ENCODE measurements at places on chromosomes 2 and 18. TPM values are rescaled to one million over a fixed set of nuclear protein-coding genes. Genes with fewer than 3 reads are reported as not detected.

The DAW1 gene
- 0.16 TPM for total RNA-seq

The EPB41L3 gene
- not detected for total RNA-seq

The SIX3 gene
- not detected for total RNA-seq

DNA sequence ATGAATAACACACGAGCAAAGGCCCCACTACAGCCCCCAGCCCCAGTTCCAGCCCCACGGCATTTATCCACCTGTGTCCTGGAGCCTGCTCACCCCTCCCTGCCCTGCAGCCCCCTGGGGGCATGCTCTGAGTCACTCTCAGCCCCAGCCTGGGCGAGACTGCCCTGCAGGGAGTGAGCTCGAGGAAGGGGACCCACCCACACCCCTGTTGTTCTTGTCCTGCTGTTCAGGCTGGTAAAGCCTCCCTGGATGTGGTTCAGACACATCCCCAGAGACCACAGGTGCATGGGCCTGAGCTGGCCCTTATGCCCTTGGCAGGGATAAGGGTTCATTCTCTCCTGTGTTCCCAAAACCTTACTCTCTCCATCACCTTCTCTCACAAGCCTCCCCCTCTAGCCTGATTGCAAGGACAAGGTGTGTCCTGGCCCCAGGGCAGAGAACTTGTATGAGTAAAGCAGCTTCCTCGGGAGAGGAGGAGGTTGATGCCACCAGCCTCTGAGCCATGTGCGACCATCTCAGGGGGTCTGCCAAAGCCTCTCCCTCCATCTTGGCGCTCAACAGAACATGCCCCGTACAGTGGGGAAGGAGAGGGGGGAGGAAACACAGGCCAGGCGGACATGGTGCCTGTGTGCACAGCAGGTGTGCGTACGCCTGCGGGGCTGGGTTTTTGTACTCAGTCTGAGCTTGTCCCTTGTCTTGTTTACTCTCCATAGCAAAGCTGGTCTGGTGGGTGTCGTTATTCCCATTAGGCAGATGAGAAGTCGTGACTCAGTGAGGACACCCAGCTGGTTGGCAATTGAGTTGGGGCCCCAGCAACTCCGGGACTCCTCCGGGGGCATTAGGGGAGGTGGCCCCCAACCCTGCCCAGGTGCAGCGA, 64.4 kb downstream of the CIB4 start:
- no peaks in the 10 kb centered on the region for H3K36me3 ChIP-seq
- H3K4me3 ChIP-seq: no peak overlapping the region
- no peak for DNase-seq
- no peaks in the 10 kb centered on the region for H3K4me1 ChIP-seq
- no peak overlapping the region for H3K27ac ChIP-seq
- H3K27me3 ChIP-seq: peaks cover 22% of the 10 kb centered on the region

GRCh38 chr2:168503901-168504300, 47.8 kb downstream of the CERS6 start:
- no peaks in the 10 kb centered on the region for H3K36me3 ChIP-seq
- H3K4me3 ChIP-seq: no peak overlapping the region
- H3K27me3 ChIP-seq: no peaks in the 10 kb centered on the region
- no peak for DNase-seq

The HDAC4 gene
- total RNA-seq: 16.8 TPM

- no peak for DNase-seq
- peaks cover 23% of the 10 kb centered on the region for H3K4me1 ChIP-seq
- no peak overlapping the region for H3K27ac ChIP-seq
- no peaks in the 10 kb centered on the region for H3K36me3 ChIP-seq
- H3K27me3 ChIP-seq: no peaks in the 10 kb centered on the region
These were observed 6.4 kb upstream of the NPAS2 start for GRCh38 chr2:100813527-100813926.

GRCh38 chr18:78213361-78213994, 766.1 kb upstream of the SALL3 start:
- H3K36me3 ChIP-seq: no peaks in the 10 kb centered on the region
- DNase-seq: no peak
- no peak overlapping the region for H3K4me3 ChIP-seq
- no peak overlapping the region for H3K27ac ChIP-seq

DNA sequence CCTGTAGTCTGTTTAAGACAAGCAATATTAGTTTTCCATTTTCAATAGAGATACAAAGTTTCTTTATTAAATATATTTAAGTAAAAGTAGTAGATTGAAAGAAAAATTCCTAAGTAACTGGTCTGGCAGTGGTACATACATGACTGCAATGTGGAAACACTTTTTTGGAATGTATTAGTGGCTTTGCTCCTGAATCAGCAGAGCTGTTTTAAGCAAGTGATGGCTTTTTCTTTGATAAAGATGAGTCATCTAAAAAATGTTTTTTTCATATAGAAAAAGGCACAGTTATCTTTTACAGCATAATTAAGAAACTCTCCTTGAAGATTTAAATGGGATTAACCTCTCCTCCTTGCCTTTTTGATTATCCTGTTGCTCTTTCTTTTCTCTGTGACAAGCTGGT, 34.9 kb downstream of the KDM3A start:
- no peak overlapping the region for H3K27ac ChIP-seq
- H3K27me3 ChIP-seq: no peaks in the 10 kb centered on the region
- H3K4me3 ChIP-seq: no peak overlapping the region

DNA sequence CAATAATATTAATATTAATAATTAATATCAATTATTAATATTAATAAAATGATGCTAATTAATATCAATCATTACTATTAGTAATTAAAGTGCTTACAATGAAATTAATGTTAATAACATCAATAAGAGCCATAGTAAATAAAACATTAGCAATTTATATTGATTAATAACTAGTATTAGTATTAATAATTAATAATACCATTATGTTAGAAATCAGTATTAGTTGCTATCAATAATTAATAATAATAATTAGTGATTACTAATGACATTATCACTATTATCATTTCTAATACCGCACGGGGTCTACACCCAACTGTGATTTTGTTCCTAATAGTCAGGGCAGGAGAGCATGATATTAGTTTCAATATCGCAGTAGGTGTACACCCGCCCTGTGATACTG, 22.8 kb upstream of the AQP4 start:
- H3K27ac ChIP-seq: no peak overlapping the region
- no peak for DNase-seq
- no peaks in the 10 kb centered on the region for H3K27me3 ChIP-seq
- no peaks in the 10 kb centered on the region for H3K4me1 ChIP-seq

DNA sequence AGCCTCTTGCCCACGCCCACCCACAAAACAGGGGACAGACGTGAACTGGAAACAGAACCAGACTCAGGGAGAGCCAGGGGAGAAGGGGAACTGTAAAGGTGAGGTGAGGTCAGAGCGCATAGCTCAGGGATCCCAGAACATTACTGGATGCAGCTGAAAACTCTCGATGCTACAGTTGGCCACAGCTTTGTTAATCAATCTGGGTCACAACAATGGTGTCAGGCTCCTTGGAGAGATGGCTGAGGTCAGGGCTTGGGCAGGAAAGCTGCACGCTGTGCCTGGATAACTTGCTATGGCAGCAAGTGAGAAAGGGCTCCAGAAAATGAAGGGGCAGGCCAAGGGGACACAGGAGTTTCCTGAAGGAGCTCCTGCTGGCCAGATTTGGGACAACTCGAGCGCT, 263.3 kb downstream of the TFCP2L1 start:
- H3K27ac ChIP-seq: no peak overlapping the region
- H3K36me3 ChIP-seq: no peaks in the 10 kb centered on the region
- no peaks in the 10 kb centered on the region for H3K4me1 ChIP-seq
- no peak for DNase-seq
- H3K4me3 ChIP-seq: no peak overlapping the region

GRCh38 chr2:41963661-41964525, 83.9 kb upstream of the PKDCC start:
- H3K4me3 ChIP-seq: no peak overlapping the region
- peaks cover 41% of the 10 kb centered on the region for H3K4me1 ChIP-seq
- no peaks in the 10 kb centered on the region for H3K36me3 ChIP-seq

GRCh38 chr18:63819786-63820185, 44.6 kb downstream of the SERPINB7 start:
- DNase-seq: no peak
- H3K27ac ChIP-seq: no peak overlapping the region
- H3K27me3 ChIP-seq: no peaks in the 10 kb centered on the region
- H3K4me1 ChIP-seq: peaks cover 5% of the 10 kb centered on the region
- H3K36me3 ChIP-seq: no peaks in the 10 kb centered on the region

The DNAH6 gene
- total RNA-seq: 1.1 TPM

DNA sequence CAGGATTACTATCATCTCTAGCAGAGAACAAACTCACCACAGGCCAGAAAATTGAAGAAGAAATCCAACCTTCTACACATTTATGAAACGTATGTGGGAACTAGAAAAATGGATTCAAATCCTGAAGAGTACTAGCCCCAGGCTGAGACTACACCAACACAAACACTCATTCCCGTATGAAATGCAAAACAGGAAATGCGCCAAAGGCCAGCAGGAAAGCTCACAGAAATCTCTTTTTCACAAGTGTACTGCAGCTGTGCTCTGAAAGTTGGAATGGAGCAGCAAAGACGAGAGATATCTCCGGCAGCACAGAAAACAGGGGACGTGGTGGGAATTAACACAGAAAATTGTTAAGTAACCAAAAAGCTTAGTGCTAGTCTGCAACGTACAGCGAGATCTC, 913.5 kb downstream of the TDRD15 start:
- no peaks in the 10 kb centered on the region for H3K4me1 ChIP-seq
- H3K36me3 ChIP-seq: no peaks in the 10 kb centered on the region
- no peaks in the 10 kb centered on the region for H3K27me3 ChIP-seq
- H3K4me3 ChIP-seq: no peak overlapping the region
- no peak overlapping the region for H3K27ac ChIP-seq
- no peak for DNase-seq

- H3K4me3 ChIP-seq: no peak overlapping the region
- H3K27ac ChIP-seq: no peak overlapping the region
- H3K27me3 ChIP-seq: no peaks in the 10 kb centered on the region
- H3K36me3 ChIP-seq: no peaks in the 10 kb centered on the region
- H3K4me1 ChIP-seq: no peaks in the 10 kb centered on the region
These were observed 76.0 kb downstream of the RNF144A start for GRCh38 chr2:6993229-6993640.

The SCG2 gene
- total RNA-seq: 5.0 TPM

- no peak overlapping the region for H3K27ac ChIP-seq
- no peaks in the 10 kb centered on the region for H3K27me3 ChIP-seq
- H3K4me3 ChIP-seq: no peak overlapping the region
- peaks cover 35% of the 10 kb centered on the region for H3K4me1 ChIP-seq
- H3K36me3 ChIP-seq: no peaks in the 10 kb centered on the region
These were observed 82.8 kb downstream of the AFF3 start for GRCh38 chr2:100059638-100060037.

The NMUR1 gene
- 1.0 TPM for total RNA-seq

DNA sequence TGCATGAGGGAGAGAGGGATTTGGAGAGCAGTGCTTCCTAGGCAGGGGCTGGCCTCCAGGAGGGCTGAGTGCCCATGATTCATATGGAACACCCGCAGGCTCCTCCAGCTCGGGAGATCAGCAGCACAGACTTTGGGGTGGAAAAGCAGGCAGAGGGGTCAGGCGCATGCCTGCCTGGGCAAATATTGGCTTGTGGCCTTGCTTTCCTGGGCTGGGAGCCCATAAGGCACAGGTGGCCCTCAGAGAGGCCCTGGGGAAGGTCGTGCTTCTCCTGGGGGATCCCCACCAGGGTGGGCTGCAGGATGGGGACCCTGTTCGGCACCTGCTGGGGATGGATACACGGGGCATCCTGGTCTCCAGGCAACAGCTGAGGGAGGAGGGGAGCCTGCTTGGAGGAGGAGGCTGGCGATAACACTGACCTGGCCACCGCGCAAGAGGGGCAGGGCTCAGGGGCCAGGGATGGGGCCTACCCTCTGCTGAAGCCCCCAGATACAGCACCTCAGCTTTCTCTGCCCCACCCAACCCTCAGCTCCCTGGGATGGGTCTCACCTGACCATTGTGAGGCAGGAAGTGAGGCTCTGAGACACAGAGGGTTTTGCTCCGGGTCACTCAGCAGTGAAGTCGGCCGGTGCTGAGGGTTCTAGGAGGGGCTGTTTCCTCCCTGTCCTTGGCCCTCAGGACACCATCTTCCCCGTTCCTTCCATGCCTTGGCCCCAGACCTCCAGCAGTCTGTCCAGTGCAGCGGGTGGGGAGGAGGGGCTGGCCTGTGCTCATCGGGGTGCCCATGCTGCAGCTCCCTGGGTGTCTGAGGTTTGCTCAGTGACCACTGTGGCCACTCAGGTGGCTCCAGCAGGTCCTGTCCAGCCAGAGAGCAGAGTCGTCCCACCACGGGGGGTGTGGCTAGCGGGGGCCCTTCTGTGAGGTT, 12.0 kb downstream of the AQP12A start:
- H3K4me3 ChIP-seq: no peak overlapping the region
- no peak for DNase-seq
- H3K36me3 ChIP-seq: no peaks in the 10 kb centered on the region
- H3K27me3 ChIP-seq: peaks cover 59% of the 10 kb centered on the region
- no peaks in the 10 kb centered on the region for H3K4me1 ChIP-seq

DNA sequence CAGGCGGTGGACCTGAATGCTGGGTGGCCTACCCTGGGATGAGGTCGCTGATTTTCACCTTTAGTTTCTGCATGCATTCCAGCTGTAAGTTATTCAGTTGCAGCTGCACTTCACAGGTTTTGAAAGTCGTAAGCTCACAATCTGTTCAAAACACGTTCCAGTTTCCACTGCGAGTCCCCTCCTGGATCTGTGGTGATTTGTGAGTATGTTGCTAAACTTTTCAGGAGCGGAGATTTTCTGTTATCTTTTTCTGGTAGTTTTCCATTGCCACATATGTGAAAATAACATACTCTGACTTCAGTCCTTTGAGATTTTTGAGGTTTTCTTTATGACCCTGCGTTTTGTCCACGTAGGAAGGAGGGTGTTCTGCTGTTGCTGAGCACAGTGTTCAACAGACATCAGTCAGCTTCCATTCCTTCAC, 102.1 kb downstream of the SNTG2 start:
- H3K36me3 ChIP-seq: no peaks in the 10 kb centered on the region
- peak; percentile 42 for DNase-seq
- H3K27ac ChIP-seq: peak overlapping the region; percentile 34
- H3K27me3 ChIP-seq: no peaks in the 10 kb centered on the region

DNA sequence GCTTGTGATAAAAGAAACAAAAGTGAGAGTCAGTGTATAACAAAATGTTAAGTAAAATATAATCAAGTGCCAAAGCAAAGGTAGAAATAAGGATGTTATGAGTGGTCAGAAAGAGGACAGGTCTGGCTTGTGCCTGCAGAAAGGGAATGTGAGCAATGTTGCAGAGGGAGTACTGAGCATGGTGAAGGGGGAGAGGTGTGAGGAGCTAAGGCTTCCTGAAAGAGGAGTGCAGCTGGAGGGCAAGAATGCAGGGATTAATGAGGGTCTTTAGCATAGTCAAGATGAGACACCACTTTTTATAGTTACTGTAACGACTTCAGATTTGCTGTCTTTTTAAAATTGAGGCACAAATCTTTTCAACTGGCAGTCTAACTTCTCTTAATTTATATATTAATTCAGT, 22.0 kb upstream of the FIGN start:
- no peak overlapping the region for H3K4me3 ChIP-seq
- DNase-seq: no peak
- H3K4me1 ChIP-seq: no peaks in the 10 kb centered on the region
- no peaks in the 10 kb centered on the region for H3K36me3 ChIP-seq
- peaks cover 8% of the 10 kb centered on the region for H3K27me3 ChIP-seq

- DNase-seq: no peak
- H3K4me3 ChIP-seq: no peak overlapping the region
- no peak overlapping the region for H3K27ac ChIP-seq
- H3K4me1 ChIP-seq: no peaks in the 10 kb centered on the region
These were observed 107.8 kb downstream of the NBEAL1 start for GRCh38 chr2:203122317-203122986.

The FMNL2 gene
- total RNA-seq: 12.9 TPM

- H3K4me1 ChIP-seq: no peaks in the 10 kb centered on the region
- no peaks in the 10 kb centered on the region for H3K27me3 ChIP-seq
- no peak for DNase-seq
- no peak overlapping the region for H3K4me3 ChIP-seq
- H3K27ac ChIP-seq: no peak overlapping the region
These were observed 126.2 kb downstream of the NUP35 start for GRCh38 chr2:183250472-183250871.
